Fibroblast of pulmonary artery (primary cell): ENCODE measurements at places on chromosomes 13 and 19.

- no peak for DNase-seq
Measured at GRCh38 chr19:23403581-23404324, 8.5 kb upstream of the ZNF91 start.

GRCh38 chr19:38737281-38737865 is 6.9 kb downstream of the CAPN12 start:
- DNase-seq = no peak

DNA sequence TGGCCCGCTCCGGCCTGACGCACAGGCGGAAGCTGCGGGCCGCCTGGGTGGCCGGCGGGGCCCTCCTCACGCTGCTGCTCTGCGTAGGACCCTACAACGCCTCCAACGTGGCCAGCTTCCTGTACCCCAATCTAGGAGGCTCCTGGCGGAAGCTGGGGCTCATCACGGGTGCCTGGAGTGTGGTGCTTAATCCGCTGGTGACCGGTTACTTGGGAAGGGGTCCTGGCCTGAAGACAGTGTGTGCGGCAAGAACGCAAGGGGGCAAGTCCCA is 4.4 kb downstream of the FFAR1 start:
- no peak for DNase-seq

DNA sequence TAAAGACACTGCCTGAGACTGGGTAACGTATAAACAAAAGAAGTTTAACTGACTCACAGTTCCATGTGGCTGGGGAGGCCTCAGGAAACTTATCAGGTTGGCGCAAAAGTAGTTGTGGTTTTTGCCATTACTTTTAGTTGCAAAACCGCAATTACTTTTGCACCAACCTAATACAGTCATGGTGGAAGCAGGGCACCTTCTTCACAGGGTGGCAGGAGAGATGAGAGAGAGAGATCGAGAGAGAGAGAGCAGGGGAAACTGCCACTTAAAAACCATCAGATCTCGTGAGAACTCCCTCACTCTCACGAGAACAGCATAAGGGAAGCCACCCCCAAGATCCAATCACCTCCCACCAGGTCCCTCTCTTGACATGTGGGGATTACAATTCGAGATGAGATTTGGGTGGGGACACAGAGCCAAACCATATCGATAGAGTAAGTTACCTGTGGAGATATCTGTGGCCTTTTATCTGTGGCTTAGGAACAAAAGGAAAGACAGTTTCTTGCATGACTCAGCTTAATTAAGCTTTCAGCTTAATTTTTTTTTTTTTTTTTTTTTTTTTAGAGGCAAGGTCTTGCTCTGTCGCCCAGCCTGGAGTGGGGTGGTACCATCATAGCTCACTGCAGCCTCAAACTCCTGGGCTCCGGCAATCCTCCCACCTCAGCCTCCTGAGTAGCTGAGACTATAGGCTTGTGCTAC is 7.6 kb upstream of the CABP5 start:
- no peak for DNase-seq

DNA sequence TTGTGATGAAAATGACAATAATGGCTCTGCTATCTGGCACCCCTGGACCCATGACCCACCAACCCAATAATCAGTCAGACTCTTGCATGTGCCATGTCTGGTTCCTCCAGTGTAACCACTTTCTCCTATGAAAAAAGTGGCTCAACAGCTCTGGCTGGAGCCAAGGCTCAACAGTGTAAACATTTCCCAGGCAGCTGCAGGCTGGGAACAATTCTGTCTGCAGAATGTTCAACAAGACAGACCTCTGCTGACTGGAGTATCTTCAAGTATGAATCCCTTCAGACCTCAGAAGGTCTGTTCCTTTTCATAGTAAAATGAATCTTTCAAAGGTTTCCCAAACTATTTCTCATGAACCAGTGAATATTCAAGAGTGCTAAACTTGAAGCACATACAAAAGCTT is 410.1 kb upstream of the HTR2A start:
- no peak for DNase-seq
